ENCODE measurements at places on chromosomes 11 and 22.

- DNase-seq, result no peak
Observed at GRCh38 chr22:22682196-22682595, 37.8 kb downstream of the GGTLC2 start.

DNA sequence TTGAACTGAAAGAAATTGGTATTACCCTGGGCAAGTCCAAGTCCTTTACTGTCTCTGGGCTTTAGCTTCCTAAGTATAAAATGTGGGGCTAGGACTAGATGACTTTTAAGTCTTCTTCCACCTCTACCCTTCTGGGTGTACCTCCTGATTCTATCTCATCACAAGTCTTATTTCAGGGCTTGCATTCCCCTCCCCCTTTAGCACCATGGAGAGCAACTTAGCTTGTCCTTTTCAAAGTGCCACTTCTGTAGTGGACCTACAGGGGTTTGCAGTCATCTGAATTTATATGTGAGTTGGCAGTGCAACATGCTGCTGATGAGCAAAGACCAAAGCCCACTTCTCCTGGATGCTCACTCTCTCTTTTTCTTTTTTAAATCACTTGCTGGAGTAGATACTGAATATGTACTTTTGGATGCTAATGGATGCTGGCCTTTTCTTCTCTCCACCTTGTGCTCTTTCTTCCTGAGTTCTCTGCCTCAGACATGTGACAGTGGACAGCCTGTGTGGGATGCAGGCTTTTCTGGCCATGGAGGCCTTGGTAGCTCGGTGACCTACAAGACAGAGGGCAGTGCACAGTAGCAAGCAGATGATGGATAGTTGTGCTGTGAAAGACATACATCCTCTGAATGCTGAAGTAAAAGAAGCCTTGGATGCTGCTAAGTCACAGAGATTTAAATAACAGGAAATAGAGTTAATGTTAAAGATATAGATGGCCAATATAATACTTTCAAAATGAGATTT, 185.0 kb downstream of the NELL1 start:
- DNase-seq, result no peak

- no peak for DNase-seq
Observed at GRCh38 chr11:551131-551530, 9.4 kb downstream of the LMNTD2 start.

DNA sequence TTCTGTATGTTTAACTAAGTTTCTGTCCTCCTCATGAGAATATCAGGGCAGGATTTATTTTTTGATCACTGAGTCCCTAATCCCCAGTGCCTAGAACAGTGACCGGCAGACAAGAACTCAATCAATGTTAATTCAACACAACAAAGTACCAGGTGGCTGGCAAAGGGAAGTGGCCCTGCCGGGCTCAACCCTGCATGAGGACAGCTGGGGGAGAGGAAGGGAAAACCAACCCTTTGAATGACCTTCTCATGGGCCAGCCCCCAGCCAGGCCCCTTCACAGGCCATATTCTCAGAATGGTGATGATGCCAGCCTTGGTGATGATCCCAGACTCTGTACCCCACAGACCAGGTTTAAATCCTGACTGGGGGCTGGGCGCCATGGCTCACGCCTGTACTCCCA, 1.4 kb upstream of the MFNG start:
- DNase-seq, result no peak

- DNase-seq, result peak; percentile 90
Observed at GRCh38 chr22:38177926-38178604, 3.6 kb downstream of the PLA2G6 start.

GRCh38 chr22:33707581-33707980, 212.7 kb downstream of the LARGE1 start:
- no peak for DNase-seq

DNA sequence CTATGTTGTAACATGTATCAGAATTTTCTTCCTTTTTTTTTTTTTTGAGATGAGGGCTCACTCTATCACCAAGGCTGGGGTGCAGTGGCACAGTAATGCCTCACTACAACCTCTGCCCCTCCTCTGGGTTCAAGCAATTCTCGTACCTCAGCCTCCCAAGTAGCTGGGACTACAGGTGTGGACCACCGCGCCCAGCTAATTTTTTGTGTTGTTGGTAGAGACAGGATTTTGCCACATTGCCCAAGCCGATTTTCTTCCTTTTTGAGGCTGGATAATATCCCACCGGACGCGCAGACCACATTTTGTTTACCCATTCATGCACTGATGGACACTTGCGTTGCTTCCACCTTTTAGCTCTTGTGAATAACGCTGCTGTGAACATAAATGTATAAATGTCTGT, 97.0 kb downstream of the BRD1 start:
- no peak for DNase-seq

DNA sequence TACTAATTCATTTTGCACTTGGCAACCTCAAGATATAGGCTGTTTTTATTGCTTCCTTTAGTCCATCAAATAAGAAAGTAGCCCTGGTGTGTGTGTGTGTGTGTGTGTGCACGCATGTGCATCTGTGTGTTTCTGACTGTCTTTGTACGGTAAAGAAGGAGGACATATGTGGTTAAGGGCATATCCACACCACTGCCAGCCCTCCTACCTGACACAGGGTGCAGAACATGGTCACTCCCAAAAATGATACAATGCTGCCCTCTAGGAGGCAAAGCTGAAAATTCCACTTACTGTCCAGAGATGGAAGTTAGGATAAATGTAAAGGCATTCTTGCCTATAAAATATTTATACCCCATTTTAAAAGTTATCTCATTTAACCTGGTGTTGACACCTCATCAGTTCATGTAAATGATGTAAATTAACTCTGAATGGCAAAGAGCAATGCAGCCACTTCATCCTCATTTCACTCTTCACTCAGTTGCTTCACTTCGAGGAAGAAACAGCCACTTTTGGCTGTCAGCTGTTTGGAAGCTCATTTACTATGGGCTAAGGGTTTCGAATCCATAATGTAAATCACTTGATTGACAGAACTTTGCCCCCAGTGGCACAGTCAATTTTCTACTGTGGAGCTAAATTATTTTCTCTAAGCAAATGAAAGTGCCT, 83.1 kb upstream of the MTNR1B start:
- peak; percentile 37 for DNase-seq

- DNase-seq, result no peak
Observed at GRCh38 chr11:67449116-67449844, 3.2 kb downstream of the GPR152 start.

DNA sequence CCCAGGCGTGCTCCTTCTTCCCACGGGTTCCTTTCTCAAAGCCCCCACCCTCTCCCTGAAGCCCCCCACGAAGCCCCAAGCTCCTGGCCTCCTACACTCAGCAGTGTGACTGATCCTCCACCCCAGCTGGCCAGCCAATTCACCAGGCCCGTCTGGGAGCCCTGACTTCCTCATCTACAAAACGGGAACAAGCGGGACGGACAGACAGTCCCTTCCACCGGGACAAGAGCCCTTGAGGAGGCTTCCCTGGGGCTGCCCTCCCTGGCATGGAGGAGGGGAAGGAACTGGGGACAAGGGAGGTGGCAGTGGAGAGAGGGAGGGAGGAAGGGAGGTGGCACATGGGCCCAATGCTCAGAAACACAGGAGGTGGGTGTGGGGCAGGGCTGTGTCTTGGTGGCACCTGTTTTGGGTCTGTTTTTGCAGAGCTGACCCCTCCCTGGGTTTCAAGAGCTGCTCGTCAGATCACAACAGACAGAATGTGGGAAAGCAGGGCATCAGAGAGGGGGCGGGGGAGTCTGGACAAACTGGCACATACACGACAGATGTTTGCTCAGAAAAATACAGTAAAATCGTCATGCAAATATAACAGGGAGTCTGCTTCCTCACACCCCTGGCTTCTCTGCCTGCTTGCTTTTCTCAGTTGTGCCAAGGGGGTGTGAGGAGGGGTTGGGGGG, 56.8 kb downstream of the ELFN2 start:
- no peak for DNase-seq

- DNase-seq, result no peak
Observed at GRCh38 chr11:88424881-88425280, 87.3 kb upstream of the CTSC start.

- DNase-seq, result no peak
Observed at GRCh38 chr11:66014804-66015453, 3.1 kb downstream of the CST6 start.

- DNase-seq, result no peak
Observed at GRCh38 chr11:34770111-34770510, 146.1 kb downstream of the APIP start.

GRCh38 chr11:1765871-1766718, 2.4 kb upstream of the CTSD start:
- no peak for DNase-seq
